Adipose tissue (tissue), 3 donors: ENCODE measurements at places on chromosomes 7 and 10. TPM values are rescaled to one million over a fixed set of nuclear protein-coding genes. Genes with fewer than 3 reads are reported as not detected.

UCN3 gene
- polyA plus RNA-seq, result not detected

OR2A7 gene
- polyA plus RNA-seq, result 2.4 TPM

CEP55 gene
- 0.15 TPM for polyA plus RNA-seq

FAM171A1 gene
- 14.7 TPM for polyA plus RNA-seq

WNT2 gene
- polyA plus RNA-seq, result 0.13 TPM

STEAP4 gene
- 8.4 TPM for polyA plus RNA-seq

FAM25A gene
- not detected for polyA plus RNA-seq

NPFFR1 gene
- polyA plus RNA-seq, result 0.11 TPM

OLAH gene
- 5.2 TPM for polyA plus RNA-seq

SP4 gene
- polyA plus RNA-seq, result 2.0 TPM

OR2A1 gene
- not detected for polyA plus RNA-seq

CDK1 gene
- polyA plus RNA-seq, result 2.0 TPM

ANTXRL gene
- not detected for polyA plus RNA-seq

AKR1C4 gene
- not detected for polyA plus RNA-seq

PDE1C gene
- 3.1 TPM for polyA plus RNA-seq

CARD11 gene
- 0.79 TPM for polyA plus RNA-seq

C10orf105 gene
- 0.19 TPM for polyA plus RNA-seq

PRR15 gene
- polyA plus RNA-seq, result 1.1 TPM
